ENCODE measurements at places on chromosomes 1 and 21.

GRCh38 chr1:232369451-232370296 lies 260.3 kb downstream of the SIPA1L2 start:
- no peak for DNase-seq

DNA sequence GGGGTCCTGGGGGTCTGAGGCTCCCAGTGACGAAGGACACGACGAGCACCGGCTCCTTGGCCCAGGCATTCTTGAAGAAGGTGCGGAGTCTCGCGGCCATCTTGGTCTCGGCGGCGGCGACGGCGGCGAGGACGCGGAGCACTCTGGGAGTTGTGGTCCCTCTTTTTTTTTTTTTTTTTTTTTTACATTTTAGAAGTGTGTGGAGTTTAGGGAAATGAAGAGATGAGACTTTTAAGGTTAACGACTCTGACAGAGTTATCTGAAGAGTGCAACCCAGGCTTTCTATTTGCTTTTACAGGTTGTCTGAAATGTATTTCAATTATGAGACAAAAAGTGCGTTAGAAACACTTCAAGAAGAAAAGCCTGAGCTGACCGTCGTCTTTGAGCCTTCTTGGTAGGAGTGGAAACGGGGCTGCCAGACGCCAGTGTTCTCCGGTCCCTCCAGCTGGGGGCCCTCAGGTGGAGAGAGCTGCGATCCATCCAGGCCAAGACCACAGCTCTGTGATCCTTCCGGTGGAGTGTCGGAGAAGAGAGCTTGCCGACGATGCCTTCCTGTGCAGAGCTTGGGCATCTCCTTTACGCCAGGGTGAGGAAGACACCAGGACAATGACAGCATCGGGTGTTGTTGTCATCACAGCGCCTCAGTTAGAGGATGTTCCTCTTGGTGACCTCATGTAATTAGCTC lies 9.7 kb downstream of the OR2B11 start:
- DNase-seq = no peak

DNA sequence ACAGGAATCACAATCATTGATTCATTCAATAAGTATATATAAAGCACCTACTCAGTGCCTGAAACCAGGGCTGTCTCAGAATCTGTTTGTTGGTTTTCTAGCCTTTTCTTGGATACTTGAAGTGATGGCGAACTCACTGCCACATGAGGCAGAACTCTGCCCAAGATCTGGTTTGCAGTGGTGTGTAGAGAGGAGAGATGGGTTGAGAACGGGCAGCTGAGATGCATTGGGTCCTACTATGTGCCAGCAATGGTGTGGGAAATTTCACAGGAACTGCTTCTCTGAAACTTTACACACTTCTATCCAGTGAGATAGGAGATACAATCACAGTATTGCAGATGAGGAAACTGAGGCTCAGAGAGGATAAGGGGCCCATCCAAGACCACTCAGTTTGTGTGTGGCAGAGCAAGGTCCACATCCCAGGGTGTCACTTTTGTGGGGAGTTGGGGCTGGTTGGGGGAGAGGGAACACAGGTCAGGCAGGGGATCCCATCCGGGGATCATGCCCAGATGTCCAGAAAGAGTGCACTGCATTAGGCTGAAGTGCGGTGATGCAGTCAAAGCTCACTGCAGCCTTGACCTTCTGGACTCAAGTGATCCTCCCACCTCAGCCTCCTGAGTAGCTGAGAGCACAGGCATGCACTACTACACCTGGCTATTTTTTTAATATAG lies 83.7 kb upstream of the IFFO2 start:
- DNase-seq = no peak

DNA sequence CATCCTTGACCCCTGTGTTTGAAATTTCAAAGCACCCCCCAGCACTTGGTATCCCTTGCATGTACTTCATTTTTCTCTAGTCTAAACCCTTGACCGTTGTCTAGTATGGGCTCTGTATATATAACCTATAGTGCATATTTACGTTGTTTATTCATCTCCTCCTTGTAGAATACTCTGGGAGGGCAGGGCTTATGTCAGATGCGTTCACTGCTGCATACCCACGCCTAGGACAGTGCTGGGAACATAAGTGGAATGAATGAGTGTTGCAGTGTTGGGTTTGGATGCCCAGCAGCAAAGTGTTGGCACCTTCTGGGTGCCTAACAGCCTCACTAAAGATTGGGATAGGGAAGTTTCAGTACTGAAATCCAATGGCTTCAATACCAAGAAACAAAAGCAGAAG lies 17.6 kb upstream of the BLACAT1 start:
- DNase-seq = no peak

- DNase-seq = no peak
Measured at GRCh38 chr1:25658791-25659431, 42.3 kb downstream of the MAN1C1 start.

DNA sequence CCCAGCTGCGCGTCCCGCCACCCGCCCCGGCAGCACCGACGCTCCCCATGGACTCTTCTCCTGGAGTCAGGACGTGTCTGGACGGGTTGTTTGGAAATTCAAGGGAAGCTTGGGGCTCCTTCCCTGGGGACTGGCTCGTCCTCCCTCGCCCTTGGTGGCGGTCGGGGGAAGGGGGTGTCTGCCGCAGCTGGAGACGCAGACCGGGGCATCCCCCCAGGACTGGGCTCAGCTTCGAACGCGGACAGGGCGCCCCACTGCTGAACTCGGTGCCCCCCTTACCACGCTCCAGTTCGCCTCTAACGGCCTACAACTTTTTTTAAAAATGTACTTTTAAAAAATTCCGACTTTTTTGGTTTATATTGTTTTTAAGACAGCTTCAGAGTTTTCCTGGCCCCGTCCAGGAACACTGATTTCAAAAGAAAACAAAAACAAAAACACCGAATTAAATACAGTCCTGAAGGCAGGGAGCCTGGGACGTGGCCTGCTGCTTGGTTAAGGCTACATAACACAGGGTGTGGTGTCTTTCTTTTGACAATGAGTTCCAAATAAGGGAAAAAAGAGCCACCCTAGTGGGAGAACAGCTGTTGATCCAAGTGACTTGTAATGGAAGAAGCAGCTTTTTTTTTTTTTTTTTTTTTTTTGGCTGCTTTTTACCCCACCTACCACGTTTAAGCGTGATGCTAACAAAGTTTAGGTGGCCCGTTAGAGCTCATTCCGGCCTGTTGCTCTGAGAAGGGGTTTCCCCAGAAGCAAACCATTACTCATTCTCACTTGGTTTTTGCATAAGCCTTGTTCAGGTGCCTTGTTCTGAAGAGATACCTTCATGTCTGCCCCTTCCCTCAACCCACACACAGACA lies 862 bp upstream of the DIPK1A start:
- DNase-seq = no peak

DNA sequence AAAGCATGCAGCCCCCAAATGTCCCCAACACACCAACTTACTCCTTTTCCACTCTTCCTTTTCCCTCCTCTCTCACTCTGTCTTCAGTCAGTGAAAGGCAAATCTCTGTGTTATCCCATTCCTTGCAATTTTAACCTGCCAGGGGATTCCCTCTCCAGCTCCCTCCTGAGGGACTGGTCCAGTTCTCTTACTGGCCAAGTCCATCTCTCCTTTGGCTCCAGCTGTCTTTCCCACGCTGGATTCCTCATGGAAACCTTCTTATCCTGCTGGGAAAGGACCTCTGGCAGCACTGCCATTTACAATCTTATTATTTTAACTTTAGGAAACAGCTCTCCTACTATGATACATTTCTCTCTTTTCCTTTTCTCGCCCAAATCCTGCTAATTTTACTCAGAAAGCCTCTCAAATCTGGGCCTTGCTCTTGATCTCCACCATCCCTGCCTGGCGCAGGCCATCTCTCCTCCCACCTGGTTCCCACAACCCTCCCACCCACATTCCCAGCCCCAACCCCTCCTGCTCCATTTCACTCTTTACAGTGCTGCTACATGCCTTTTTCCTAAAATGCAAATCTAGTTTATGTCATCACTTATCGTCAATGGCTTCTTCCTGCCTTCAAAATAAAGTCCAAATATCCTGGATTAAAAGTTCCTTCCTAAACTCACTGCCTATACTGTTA lies 72.7 kb upstream of the CNN3 start:
- no peak for DNase-seq

- no peak for DNase-seq
Measured at GRCh38 chr1:10598389-10598702, 123.6 kb downstream of the PEX14 start.

- DNase-seq = no peak
Measured at GRCh38 chr1:187872550-187872949, 1043.8 kb downstream of the PLA2G4A start.

Measured in NCI-H526 treated with DMSO at 0.1 percent for 48 hours (cell line).